NCI-H187 treated with DMSO at 0.1 percent for 48 hours (cell line): ENCODE measurements at places on chromosomes 1 and 21.

DNA sequence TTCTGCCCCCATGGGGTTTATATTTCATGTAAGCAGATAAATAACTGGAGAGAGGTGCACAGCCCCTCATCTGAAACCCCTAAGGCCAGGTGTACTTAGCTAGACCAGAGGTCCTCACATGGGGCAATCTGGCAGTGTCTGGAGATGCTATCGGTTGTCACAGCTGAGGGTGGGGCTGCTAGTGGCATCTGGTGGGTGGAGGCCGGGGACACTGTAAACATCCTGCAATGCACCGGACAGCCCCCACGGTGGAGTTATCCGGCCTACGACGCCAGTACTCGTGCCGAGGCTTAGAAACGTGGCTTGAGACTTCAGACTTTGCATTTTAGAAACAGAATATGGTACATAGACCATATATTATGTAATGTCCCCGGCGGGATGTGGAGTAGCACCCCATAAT lies 186.5 kb upstream of the VAMP3 start:
- DNase-seq = no peak

DNA sequence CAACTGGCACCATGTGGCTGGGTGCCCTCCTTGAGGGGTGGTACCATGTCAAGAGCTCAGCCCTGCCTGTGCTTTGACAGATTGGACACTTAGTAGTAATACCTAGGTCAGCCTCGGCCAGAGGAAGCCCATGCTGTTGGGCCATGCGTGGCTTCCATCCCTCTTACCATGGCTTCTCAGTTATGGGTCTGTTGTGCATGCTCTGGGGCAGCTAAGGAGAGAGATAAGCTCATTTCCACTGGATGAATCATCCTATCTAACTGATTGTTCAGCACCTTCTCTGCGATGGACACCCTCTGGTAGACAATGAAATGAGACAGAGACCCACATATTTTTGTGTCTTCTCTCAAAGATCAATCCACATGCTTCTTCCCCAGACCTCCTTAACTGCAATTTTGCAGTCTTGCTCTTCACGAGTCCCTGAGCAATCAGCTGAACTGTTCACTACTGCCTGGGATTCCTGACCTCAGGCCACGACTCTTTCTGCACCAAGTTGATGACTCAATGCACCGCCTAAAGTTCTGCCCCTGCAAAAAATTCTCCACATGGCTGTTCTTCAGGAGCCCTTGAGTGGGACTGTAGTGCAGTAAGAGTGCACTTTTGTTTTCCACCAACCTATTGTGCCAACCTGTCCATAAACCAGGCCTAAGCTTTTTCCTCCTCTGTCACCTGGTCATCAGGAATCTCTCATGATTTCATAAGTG lies 6.9 kb upstream of the TRIM62 start:
- no peak for DNase-seq

DNA sequence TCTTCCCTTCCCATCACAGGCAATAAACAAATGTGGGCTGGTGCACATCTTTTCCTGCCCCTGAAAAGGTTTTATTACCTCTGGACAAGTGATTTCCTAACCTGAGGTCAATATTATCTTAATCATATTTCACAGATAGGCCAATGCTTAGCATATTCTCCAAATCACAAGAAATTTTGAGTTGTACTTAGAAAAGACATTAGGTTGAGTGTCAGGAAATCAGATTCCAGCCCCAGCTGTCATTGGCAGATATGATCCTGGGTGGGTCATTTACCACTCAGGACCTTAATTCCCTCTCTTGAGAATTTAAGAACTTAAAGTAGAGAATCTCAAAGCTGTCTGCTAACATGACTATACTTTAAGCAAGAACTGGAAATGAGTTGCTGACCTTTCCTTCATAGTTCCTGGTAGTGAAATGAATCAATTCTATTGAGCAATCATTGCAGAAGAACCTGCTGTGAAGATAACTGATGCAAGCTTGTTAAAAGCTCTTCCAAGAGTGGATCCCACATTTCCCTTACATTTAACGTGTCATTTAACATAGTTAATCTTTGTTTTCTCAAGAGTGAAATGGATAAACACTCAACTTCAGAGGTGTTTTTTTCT lies 46.4 kb upstream of the CR2 start:
- DNase-seq = no peak

- no peak for DNase-seq
Observed at GRCh38 chr1:229013981-229014380, 256.9 kb upstream of the RAB4A start.

- DNase-seq = no peak
Observed at GRCh38 chr1:46158312-46159281, 16.3 kb upstream of the TSPAN1 start.

GRCh38 chr1:55190109-55190508 lies 25.1 kb downstream of the USP24 start:
- no peak for DNase-seq

GRCh38 chr1:9621032-9621431 lies 30.5 kb upstream of the PIK3CD start:
- DNase-seq = no peak

- no peak for DNase-seq
Observed at GRCh38 chr1:53951697-53952096, 5.5 kb downstream of the LRRC42 start.

GRCh38 chr1:208929575-208929974 lies 653.9 kb upstream of the CAMK1G start:
- DNase-seq = no peak

- no peak for DNase-seq
Observed at GRCh38 chr1:47477595-47478080, 39.8 kb downstream of the FOXD2 start.

- DNase-seq = no peak
Observed at GRCh38 chr1:209807509-209807908, 1.6 kb upstream of the IRF6 start.

DNA sequence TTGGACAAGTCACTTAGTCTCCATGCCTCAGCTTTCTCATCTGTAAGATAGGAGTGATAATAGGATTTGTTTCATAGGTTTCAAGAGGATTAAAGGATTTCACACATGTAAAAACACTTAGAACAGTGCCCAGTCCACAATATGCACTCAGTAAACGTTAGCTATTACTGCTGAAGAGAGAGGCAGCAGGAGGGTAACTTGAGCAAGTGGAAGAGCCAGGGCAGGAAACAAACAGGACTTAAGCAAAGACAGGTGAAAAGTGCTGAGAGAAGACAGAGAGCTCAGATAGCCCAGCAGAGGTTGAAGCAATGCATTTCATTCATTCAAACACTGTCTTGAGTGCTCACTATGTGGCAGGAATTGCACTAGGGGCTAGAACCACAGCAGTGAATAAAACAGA lies 21.1 kb upstream of the H3-3A start:
- no peak for DNase-seq

- DNase-seq = no peak
Observed at GRCh38 chr1:31627301-31627929, 9.9 kb downstream of the HCRTR1 start.

DNA sequence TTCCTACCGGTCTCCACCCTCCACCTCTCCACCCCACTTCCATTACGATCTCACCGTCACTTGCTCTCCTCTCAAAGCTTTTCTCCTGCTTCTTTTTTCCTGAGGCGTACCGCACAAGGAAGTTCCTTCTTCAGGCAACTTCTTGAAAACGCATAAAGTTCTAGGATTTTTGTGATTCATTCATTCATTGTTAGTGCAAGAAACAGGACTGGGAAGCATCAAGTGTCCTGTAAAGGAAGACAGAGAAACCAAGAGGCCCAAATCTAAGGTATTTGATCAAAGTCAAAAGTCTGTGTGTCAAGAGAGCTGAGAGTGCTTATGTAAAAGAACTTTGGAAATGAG lies 1.3 kb upstream of the RCC2 start:
- no peak for DNase-seq

DNA sequence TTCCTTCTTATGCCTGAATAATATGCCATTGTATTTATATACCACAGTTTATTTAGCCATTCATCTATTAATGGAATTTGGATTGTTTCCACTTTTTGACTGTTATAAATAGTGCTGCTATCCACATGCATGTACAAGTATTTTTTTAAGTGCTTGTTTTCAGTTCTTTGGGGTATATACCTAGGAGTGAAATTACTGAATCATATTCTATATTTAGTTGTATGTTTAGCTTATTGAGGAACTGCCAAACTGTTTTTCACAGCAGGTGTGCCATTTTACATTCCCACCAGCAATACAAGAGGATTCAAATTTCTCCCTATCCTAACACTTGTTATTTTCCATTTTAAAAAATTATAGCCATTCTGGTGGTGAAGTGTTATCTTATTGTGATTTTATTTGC lies 7.6 kb upstream of the HJV start:
- DNase-seq = no peak

DNA sequence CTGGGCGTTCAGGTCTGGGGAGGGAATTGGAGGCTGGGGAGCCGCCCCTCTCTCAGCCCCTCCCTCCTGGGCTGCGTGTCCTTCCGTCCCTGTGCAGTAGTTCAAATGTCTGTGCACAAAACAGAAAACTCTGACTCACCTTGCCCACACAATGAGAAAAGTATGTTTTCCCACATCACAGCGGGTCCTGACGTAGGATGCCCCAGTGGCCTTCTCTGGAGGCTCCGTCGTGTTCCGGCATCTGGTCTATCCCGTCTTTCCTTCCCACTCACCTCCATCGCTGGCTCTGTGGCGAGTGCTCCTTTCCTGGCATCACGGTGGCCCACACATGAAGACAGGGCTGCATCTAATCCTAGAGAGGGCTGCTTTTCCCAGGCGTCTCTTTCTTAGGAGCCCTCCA lies 224.0 kb downstream of the KAZN start:
- no peak for DNase-seq

DNA sequence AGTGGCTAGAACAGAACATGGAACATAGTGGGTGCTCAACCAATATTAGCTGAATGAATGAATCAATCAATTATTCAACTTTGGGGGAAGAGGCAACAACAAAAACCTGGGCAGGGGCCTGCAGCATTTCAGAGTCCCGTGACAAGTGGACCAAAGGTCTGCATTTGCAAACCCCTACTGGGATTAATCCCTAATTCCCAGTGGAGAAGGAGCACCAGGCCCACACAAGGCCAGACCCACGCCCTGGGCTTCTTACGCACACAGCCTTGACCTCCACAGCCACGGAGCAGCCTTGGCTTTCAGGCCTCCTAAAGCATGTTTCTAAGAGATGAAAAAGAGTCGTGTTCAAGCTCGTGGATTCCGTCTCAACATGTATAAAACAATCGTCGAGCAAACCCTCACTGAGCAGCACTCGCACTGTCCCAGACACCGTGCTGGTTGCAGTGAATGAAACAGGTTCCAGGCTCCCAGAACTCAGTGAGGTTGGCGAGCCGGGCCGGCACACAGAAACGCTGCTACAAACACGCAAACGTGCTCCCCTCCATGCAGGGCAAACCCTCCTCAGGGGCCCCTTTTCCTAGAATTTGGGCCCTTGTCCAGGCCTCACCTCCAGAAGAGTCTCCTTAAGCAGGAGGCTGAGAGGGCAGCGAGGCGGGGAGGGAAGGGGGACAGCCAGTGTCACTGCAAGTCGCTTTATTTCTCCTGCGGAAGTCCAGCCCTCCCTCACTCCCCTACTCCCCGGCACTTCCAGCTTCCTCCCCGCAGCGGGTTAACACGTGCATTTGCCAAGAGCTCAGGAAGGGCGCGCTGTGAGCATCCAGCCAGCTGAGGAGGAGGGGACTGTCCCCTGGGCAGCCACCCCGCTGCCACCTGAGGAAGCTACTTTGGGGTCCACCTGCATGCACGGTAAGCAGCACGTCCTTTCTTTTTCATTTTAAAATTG lies 556.4 kb downstream of the KIF26B start:
- DNase-seq = no peak

- DNase-seq = no peak
Observed at GRCh38 chr1:47438165-47439016, 547 bp downstream of the FOXD2 start.

DNA sequence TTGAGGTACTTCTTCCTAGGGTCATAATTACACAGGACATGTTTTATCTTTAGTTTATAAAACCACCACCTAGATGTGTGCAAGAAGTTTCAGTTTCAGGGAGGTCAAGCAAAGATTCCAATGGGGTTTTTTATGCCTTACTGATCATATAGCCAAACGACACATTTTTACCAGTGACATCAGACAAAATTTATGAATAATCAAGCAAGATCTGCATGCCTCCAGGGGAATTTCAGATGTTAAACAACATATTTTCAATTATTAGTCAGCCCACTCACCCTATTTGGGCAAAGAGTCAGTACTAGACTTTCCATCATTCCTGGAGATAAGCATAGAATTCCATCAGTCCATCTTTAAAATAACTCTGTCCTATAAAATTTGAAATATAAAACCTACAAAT lies 867.4 kb downstream of the KCNT2 start:
- no peak for DNase-seq

DNA sequence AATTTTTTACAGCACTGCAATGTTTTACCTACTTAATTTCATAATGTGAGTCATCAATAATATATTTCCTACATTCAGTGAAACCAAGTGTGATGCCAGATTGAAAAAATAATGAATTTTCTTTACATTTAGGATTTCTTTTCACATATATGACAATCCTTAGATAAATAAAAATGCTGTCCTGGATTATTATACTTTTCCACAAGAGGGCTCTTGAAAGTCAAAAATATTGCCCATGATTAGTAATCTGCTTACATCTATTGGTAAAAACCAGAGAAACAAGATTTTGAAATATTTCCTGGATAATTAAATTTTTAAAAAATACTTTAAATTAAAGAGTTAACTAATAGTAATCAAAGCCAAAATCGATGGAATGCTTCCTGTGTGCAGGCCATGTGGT lies 86.8 kb upstream of the PLPPR4 start:
- DNase-seq = no peak

- no peak for DNase-seq
Observed at GRCh38 chr21:26534517-26534916, 38.6 kb downstream of the CYYR1 start.

DNA sequence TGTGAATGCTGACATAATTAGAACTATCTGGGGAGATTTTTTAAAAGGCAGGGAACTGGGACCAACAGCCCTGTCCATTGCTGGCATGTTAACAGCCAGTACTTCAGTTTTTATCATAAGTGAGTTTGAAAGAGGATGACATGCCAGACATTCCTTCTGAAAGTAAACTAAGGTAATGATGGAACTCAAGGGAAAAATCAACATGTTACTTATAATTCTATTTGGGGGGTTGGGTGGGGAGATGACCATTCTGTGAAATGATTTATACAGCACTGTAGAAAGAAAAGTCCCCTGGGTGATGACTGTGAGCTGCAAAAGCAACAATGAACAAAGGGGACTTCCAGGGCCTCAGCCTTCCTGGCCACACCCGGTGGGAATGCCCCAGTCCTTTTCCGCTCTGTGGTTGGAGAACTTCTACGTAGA lies 5.4 kb upstream of the LAMC2 start:
- no peak for DNase-seq

DNA sequence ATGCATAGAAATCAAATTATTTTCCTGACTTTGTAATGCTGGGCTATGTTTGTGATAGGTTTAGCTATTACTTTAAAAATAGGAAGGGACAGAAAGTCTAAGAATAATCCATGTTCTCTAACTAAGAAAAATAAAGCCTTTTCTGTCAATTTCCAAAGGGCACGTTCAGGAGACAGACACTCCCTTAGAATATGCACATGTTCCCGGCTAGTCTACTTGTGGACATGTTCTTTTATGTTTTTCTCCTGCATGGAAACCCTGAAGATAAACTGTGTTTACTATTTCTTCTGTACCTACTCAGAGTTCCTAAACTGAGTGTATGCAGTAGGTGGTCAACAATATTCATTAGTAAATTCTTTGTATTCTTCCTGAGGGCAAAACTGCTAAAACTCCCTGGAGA lies 12.5 kb downstream of the PSMB4 start:
- no peak for DNase-seq
